ENCODE measurements at places on chromosomes 1 and 21.

DNA sequence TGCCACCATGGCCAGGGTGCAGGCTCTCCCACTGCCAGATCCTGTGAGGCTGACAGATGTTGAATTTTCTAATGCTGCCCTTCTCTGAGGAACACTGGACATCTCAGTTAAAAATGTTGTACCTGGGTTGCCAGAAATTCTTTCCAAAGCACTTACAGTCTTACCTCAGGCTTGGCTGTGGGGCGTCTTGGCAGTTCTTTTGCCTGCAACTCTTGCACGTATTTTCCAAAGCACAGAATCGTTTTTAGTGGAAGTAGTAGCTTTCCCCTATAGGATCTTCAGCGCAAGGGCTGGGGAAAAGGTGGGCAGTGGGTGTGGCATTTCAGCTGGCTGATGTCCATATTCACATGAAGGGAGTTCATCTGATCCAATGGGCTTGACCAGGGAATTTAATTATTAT lies 53.9 kb downstream of the EDN2 start:
- DNase-seq = no peak

- no peak for DNase-seq
Observed at GRCh38 chr1:225840223-225840610, 30.3 kb downstream of the EPHX1 start.

- no peak for DNase-seq
Observed at GRCh38 chr21:46617267-46618051, 12.6 kb upstream of the S100B start.

DNA sequence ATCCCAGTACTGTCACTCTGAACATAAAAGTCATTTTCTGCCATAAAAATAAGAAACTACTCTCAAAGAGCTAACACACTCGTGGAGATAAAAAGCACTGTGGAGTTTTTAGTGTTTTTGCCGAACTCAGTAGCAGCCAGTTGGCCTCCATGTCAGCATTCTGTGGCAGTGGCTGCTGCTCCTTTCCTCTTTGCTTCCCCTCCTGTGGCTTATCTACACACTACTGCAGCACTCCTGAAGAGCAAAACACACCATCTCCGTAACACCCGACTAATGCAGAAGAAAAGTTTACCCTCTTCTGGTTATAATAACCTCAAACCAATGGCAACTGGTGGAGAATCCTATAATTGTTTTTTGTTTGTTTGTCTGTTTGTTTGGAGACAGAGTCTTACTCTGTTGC lies 44.9 kb downstream of the RAB3GAP2 start:
- no peak for DNase-seq

GRCh38 chr21:26798856-26799751 lies 46.1 kb downstream of the ADAMTS1 start:
- no peak for DNase-seq

- peak; percentile 47 for DNase-seq
Observed at GRCh38 chr1:16073490-16074119, at the start of gene FAM131C. FAM131C (minus strand) TSS chr1:16073651; CDS start chr1:16073442, 209 bp downstream.

- no peak for DNase-seq
Observed at GRCh38 chr1:230326971-230327891, 98.9 kb downstream of the PGBD5 start.

DNA sequence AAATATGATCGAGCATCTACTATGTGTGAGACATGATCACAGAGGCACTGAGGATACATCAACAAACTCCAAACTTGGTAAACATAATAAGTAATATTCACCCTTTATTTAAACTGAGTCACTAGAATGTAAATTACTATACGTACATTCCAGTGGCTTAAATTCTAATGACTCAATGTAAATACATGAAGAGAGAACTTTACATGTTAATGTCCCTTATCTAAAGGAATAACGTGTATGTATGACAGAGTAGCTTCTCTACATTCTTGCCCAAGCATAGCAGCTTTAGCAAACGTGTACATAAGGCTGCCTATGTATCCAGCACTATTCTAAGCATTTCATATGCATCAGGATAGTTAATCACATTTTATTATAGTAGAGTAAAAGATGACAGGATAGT lies 111.8 kb upstream of the CYYR1 start:
- no peak for DNase-seq

- DNase-seq = no peak
Observed at GRCh38 chr21:46035809-46036695, 54.5 kb downstream of the COL6A1 start.

GRCh38 chr1:193311226-193311948 lies 125.0 kb upstream of the B3GALT2 start:
- DNase-seq = no peak

DNA sequence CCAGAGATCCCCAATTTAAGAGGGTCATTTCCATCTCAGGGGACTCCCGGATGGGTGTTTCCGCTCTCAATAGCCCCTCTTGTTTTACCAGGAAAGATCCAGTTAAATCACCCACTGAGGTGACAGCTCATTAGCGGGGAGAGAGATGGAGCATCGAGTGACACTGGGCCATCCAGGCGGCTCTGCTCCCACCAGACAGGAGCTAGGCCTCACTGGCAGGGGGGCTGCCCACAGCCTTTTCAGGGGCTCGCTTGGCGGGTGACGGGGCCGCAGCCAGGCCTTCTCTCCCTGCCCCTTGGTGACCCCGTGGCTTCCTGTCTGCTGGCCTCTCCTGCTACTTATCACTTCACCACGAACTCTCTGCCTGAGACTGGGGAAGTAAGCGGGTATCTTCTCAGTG lies 26.7 kb upstream of the SPSB1 start:
- no peak for DNase-seq
